ENCODE measurements at places on chromosomes 16 and 17.

DNA sequence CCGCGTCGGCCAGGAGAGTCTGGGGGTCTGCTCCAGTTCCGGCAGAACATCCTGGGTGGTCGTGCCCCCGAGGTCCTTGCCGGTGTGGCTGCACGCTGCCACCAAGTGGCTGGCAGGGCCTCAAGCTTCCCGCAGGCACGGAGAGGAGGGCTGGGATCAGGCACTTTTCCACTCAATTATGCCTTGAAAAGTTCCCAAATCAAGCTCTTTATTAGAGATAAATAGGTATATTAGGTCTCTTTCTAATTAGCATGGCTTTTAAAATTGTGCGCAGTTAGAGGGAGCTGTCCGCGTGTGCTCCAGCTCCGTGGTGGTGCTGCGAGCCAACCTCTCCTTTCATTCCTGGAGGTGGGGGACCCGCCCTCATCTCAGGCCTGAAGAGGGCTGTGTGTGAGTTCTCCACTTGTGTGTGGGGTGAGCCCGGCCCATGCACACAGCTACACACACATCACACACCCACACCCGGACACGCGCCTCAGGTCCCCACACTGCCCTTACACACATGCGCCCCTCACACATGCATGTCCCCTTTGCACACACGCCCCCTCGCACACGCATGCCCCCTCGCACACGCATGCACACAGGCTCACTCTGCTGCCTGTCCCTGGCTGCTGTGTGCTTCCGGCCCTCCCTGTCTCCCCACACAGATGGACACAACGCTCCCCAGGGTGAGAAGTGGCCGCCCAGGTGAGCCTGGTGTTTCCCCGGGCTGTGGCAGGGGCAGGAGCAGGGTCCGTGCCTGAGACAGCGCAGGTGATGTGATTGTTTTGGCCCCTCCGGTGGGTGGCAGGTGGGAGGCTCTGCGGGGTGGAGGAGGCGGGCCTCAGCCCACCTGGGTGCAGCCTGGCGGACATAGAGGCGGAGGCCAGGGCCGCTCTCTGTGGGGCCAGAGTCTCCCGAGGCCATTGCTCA, 28.8 kb downstream of the CACNA1H start:
- DNase-seq, result no peak

DNA sequence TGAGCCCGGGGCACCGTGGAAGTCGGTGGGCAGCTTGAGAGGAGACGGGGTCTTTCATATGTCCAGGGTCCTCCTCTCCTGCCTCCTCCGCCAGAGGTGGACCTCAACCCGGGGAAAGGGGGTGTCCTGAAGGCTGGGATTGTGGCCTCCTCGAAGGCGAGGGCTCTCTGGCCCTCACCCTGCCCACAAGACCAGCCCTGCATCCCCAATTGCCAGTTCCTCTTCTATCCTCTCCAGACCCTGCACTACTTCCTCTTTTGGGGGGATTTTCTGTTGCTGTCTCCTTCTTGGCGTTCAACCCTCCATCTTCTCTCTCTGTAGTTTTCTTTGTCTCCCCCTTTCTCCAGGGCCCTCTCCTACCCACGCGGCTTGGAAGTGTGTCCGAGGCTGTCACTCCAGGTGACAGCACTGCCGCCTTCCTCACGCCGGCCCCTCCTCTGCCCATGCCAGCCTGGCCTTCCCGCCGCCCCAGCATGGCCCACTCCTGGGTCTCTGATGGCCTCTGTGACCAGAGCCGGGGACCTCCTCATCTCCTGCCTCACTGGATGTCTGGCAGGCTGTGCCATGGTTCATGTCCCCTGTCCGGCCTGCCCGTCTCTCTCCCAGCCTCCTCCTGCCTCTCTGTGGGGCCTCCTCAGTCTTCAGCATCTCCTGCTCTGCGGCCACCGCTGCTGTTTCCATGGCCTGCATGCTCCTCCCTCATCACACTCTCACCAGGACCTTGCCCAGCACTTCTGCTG, 2.4 kb upstream of the ITGAX start:
- no peak for DNase-seq

DNA sequence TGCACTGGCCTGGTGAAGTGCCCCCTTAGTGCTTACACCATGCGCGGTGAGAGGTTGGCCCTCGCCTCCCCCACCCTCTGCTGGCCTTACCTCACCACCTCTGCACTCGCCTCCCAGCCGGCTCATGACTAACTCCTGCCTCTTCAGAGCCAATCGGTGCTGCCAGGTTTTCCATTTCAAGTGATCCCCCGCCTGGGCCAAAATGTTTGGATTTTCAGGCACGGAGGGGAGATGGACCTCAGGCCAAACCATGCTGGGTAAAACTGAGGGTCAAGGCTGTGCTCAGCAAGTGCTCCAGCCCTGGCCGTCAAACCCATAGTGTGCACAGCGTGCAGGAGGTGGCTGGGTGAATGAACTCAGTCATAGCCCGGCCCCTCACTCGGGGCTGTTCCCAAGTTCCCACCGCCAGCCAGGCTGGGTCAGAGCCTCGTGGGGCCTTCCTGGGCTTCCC, 175.4 kb downstream of the SEC14L1 start:
- DNase-seq, result no peak

- no peak for DNase-seq
Observed at GRCh38 chr17:57456622-57457021, 200.3 kb downstream of the MSI2 start.

DNA sequence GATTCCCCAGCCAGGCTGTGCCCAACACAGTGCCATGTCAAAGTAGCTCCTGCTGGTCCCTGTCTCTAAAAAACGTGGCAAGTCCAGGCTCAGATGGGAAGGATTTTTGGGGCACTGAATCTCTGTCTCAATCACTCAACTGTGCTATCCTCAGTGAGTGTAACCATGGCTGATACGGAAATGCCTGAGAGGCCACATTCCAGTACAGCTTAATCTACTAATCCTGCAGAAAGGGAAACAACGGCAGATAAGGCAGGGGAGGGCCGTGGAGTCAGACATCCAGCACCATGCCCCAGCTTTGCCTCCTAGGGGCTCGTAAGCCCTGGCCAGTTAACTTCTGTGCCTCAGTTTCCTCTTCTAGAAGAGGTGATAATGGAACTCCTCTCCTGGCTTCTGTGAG, 251.7 kb downstream of the CPPED1 start:
- DNase-seq, result no peak

DNA sequence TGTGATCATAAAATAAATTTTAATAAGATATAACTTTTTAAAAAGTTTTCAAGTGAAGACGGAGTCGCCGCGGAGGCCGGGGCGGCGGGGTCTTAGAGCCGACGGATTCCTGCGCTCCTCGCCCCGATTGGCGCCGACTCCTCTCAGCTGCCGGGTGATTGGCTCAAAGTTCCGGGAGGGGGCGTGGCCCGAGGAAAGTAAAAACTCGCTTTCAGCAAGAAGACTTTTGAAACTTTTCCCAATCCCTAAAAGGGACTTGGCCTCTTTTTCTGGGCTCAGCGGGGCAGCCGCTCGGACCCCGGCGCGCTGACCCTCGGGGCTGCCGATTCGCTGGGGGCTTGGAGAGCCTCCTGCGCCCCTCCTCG, at the start of gene FOXC2:
TSS of gene FOXC2 (plus strand) at position 229 of the 365 bp plus-strand sequence. CDS start 507 bp downstream, outside the sequence.
- DNase-seq, result no peak

- no peak for DNase-seq
Observed at GRCh38 chr16:77637940-77638339, 84.4 kb upstream of the NUDT7 start.

- peak; percentile 25 for DNase-seq
Observed at GRCh38 chr17:68302066-68302564, 10.8 kb downstream of the ARSG start.

GRCh38 chr17:79874329-79874981, 35.2 kb upstream of the CBX4 start:
- no peak for DNase-seq

DNA sequence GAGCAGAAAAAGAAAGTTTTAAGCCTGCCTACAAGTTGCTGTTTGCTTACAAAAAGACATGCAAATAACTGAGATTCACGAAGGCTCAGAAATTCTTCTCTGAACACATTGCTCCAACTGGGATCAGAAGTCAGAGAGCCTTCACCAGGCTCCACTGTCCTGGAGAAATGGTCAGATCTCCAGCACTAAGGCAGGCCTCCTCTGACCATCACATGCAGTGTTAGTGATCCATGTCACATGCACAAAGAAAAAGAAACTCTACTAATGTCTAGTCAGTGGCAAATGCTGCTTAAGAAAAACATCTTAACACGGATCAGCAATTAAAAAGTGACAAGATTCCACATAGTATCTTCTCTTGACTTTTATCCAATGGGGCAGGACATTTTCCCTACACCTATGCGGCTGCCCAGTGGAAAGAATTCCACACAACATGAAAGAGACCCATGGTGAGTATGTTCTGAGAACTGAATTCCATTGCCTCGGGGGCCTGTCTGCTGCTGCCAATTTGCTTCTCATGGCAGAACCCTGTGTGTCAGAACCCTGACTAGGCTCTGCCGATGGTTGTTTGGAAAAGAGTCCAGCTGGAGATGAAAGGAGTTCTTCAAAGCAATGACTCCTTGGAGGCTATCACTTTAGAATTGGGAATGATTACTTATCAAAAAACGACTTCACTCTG, 96.6 kb downstream of the HIC1 start:
- no peak for DNase-seq

DNA sequence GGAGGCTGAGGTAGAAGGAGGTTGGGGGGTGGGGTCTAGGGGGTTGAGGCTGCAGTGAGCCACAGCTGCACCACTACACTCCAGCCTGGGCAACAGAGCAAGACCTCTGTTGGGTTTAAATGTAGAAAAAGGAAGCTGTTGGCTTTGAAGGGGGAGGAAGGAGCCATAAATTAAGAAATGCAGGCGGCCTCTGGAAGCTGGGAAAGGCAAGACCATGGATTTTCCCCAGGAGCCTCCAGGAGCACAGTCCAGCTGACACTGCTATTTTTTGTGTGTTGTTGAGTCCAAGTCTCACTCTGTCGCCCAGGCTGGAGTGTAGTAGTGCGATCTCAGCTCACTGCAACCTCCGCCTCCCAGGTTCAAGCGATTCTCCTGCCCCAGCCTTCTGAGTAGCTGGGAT, 15.9 kb downstream of the LITAF start:
- DNase-seq, result no peak

GRCh38 chr17:48561884-48562810, 16.0 kb downstream of the HOXB4 start:
- no peak for DNase-seq

DNA sequence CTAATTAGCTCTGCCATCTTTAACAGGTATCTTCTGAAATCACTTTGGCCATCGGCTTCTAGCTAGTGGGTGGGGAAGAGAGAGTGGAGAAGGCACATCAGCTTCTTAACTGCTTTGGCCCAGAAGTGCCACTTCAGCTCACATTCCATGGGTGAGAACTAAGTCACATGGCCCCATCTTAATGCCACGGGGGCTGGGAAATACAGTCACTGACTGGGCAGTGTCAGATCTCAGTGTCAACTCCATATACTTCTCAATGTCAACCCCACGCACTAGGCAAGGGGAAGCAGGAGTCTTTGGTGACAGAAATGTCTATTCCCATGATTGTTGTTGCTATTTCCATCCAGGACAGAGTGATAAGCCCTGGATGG, 29.4 kb downstream of the CCR7 start:
- no peak for DNase-seq

GRCh38 chr17:69117855-69118784, 23.6 kb downstream of the ABCA6 start:
- no peak for DNase-seq

DNA sequence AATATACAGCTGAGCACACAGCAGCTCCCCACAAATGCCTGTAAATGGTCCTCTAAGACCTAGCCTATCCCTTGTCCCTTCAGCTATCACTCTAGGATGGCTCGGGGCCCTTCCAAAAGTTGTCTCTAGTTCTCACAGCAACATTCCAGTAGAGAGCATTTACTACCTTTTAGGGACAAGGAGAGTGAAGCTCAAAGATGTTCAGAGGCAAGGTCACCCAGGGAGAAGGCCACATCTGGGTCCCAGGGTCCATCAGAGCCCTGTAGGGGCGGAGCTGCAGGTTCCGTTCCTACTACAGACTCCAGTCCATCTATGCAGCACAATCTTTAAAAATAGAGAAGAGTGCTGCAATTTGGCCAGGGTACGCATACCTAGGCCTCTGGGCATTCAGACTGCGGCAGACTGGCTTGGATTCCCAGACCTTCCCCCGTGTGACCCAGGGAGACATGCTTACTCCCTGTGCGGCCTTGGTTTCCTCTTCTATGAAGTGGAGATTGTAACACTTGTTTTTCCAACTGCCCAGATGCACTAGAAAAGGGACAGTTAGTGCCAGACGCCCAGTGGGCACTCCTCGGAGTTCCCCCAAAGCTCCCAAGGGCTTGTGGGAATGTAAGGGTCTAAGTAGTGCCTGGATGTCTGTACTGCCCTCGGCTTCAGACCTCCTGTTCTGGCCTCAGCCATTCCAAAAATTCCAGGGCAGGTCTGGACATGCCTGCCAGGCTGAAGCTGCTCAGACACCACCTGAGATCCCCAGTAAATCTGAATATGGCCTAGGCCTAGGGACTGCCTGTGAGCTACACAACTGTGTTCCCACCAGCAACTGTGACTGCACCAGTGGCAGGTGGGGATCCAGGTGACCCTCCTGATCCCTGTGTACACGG, 2.5 kb downstream of the SLC12A4 start:
- DNase-seq, result no peak

DNA sequence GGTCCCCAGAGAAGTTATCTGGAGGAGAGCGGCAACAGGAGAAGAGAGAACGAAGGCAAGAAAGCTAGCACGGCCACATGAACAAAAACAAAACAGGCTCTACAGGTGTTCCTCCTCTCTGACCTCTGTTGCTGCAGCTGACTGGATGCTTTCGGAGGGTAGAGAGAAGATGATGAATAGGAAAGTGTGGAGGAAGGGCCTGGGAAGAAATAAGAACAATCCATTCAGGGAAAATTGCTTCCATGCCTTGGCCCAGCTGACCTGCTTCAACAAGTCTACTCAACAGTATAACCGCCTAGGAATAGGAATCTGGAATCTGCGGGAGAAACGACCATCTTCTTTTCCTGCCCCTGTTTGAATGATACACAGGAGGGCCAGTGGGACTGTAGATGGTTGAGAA, 258.5 kb downstream of the ZFHX3 start:
- DNase-seq, result no peak

- DNase-seq, result no peak
Observed at GRCh38 chr17:38800237-38800760, 943 bp upstream of the PIP4K2B start.

DNA sequence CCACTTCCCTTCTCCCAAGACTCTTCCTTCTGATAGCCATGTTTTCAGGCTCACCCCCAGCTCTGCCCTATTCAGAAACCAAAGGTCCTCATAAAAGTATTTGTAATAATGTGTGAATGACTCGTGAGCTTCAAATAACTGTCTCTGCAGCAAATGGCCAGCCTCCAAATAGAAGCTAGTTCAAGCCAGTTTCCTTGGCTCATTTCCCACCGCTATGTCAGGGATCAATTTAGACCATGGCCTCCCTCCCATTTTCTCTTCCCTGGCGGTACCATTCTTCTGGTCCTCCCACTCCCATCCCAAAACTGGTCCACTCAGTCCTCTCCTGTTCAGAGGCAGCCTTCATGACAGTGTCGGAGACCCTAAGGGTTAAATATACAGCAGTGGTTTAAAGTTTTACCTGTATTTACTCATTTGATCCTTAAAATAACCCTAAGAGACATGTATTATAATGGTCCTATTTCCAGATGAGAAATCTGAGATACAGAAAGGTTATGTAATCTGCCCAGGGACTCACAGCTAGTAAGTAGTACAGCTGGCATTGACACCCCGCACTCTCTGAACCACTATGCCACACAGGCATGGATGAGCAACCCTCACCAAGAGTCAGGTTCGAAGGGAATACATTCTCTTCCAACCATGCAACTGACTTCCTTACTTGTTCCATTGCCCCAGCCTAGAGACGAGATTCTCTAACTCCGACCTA, 42.9 kb downstream of the GAS7 start:
- DNase-seq, result no peak
